ENCODE measurements at places on chromosomes 2 and 18.

GRCh38 chr2:1550658-1551316 lies 137.5 kb downstream of the TPO start:
- DNase-seq = peak; percentile 63

DNA sequence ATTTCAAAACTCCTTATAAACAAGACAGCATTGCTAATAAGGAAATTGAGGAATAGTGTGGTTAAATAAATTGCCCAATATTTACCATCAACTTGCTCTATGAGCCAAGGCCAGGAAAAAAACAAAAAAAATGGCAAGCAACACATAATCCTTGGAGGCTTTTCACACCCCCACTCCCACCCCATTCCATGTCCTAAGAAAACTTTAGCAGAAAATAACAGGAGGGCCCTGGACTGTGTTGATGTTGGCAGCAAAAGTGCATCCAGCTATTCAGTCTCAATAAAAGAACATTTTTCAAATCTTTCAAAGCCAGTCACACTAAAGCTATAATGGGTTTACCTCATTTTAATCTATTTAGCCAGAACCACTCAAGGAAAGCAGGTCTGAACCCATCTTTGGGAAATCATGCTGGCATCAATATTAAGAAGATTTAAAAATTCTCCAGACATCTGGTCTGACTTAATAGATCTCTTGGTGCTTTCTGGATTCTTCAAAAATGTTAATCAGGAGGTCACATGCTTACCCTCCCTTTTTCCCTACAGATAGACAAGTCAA lies 34.6 kb upstream of the STK17B start:
- DNase-seq = no peak

DNA sequence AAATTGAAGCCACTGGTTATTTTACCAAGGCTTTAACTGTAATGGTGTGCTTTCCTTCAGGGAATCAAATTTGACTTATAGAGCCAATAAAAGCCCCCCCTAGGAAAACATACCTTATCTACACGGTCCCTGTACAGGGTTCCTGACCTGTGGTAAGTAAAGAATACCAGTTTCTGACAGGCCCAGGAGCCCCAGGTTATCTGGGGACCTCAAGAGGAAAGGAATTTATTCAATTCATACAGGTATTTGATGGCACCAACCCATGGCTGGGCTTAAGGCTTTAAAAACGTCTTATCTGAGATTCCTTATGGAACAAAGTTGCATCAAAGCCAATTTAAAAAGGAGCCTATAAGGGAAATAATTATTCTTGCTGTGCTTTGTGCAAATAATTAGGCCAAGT lies 7.0 kb upstream of the RPIA start:
- DNase-seq = no peak

GRCh38 chr18:56124186-56124585 lies 514.2 kb downstream of the TXNL1 start:
- no peak for DNase-seq

GRCh38 chr2:222439692-222440091 lies 15.3 kb downstream of the SGPP2 start:
- DNase-seq = no peak

DNA sequence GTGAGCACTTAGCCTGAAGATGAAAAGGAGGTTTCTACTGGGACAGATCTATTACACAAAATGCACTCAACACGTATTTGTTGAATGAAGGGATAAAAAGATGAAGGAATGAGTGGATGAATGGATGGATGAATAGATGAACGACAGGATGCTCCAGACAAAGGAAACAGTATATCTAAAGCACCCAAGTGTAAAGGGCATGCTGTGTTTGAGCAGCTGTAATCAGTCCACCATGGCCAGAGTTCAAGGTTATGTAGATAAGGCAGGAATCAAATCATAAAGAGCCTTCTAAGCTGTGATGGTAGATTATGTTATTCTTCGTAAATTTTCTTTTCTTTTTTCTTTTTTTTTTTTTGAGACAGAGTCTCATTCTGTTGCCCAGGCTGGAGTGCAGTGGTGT lies 213.8 kb upstream of the FBXO11 start:
- DNase-seq = no peak

DNA sequence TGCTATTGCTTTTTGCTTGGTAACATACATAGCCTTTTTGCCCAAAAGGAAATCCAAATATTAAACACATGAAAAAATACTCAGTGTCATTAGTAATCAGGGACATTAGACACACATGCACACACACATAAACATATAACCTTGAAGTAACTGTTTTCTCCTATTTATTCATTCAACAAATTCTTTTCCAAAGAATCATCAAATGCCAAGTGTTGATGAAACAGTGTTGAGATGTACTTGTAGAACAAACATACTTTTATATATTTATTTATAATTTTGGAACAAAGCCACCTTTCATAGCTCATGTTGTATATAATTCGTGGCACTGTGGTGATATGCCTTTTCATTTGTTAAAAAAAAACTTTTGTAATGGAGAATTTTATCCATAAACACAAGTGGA lies 81.0 kb downstream of the APLF start:
- no peak for DNase-seq

DNA sequence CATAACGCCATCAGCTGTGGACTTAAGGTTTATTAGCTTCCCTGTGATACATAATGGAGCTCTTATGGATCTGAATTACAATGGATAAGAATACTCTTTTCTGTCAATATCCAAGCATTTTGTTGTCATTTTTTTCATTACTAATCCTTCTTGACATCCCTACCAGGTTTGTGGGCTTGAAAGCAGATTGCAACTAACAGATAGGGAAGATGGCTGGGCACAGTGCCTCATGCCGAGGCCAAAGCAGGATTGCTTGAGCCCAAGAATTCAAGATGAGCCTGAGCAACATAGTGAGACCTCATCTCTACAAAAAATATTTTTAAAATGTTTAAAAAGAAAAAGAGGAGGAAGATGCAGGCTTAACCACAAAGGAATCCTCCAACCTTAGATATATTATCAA lies 42.4 kb downstream of the ASXL2 start:
- no peak for DNase-seq

DNA sequence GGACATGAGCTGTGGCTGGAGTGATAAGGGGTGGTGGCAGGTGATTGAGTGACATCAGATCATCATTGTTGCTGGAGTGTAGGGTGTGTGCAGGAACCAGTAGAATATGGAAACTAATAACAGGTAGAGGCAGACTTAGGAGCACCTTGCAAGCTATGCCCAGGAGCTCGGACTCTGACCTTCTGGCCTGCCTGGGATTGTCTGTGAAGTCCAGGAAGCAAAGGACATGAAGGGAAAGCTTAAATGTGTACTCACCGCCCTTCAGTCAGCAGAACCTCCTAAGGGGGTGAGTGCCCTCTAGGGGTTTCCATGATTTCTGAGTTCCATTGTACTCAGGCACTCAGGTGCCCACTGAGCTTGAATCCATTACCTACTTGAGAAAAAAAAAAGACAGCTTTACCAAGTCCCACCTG lies 104.2 kb downstream of the CRIM1 start:
- DNase-seq = no peak

- no peak for DNase-seq
Measured at GRCh38 chr2:104465981-104466380, 387.9 kb upstream of the POU3F3 start.

DNA sequence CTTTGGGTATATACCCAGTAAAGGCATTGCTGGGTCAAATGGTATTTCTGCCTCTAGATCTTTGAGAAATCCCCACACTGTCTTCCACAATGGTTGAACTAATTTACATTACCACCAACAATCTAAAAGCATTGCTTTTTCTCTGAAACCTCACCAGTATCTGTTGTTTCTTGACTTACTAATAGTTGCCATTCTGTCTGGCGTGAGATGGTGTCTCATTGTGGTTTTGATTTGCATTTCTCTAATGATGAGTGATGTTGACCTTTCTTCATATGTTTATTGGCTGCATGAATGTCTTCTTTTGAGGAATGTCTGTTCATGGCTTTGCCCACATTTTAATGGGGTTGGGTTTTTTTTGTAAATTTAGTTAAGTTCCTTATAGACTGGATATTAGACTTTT lies 382.6 kb upstream of the ZNF804A start:
- DNase-seq = no peak

- no peak for DNase-seq
Measured at GRCh38 chr2:59237311-59237710, 996.2 kb upstream of the FANCL start.

- DNase-seq = no peak
Measured at GRCh38 chr18:54480616-54481015, 110.4 kb upstream of the DYNAP start.

GRCh38 chr18:55494899-55495298 lies 93.1 kb downstream of the TCF4 start:
- no peak for DNase-seq

DNA sequence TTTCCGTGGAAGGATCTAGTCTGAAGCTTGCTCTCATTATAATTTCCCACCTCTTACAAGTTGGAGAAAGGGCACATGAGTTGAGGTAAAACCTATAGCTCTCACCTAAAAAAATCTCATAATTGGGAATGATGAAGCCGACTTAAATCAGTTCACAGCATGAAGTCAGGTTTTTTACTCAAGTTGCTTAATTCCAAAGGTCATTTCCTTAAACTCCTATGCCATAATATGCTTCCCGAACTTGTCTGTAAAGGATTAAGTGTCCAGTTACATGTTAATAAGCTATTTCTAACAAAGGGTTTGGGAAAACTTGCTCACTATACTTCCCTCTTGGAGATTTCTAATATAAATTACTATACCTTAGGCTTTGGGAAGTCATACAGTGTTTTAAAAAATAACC lies 481.2 kb downstream of the NUP35 start:
- DNase-seq = no peak

GRCh38 chr2:62996534-62997186 lies 54.0 kb upstream of the OTX1 start:
- DNase-seq = no peak

- no peak for DNase-seq
Measured at GRCh38 chr2:191620144-191620543, 57.8 kb upstream of the NABP1 start.

- no peak for DNase-seq
Measured at GRCh38 chr18:12516049-12516630, 108.4 kb downstream of the PRELID3A start.

DNA sequence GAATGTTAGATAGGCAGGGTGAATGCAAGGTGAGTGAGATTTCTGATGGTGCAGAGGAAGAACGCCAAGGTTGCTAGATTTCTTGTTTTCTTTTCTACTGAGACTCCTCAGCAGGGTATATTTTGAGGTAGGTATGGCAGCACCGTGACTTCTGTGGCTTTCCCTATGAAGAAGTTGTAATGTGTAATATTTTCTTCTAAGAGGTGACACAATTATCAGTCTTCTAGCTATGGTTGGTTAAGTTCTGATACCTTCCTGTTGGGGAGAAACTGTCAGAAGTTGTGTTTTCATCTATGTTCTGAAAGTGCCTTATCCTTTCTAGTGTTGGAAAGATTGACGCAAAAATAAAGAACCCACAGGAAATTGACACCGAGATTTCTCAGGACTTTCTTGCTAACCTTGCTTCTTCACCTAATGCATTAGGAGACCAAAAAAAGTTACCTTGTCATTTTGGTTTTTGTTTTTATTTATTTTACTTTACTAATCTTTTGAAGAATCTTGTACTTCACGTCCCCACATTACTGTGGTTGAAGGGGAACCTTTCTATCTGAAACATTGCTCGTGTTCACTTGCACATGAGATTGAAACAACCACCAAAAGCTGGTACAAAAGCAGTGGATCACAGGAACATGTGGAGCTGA lies 11.9 kb downstream of the IL18R1 start:
- no peak for DNase-seq

- DNase-seq = no peak
Measured at GRCh38 chr2:211407076-211407475, 850.7 kb downstream of the CPS1 start.

GRCh38 chr2:234490271-234491091 lies 6.4 kb downstream of the ARL4C start:
- DNase-seq = no peak

GRCh38 chr2:144943986-144944385 lies 424.1 kb upstream of the ZEB2 start:
- no peak for DNase-seq

DNA sequence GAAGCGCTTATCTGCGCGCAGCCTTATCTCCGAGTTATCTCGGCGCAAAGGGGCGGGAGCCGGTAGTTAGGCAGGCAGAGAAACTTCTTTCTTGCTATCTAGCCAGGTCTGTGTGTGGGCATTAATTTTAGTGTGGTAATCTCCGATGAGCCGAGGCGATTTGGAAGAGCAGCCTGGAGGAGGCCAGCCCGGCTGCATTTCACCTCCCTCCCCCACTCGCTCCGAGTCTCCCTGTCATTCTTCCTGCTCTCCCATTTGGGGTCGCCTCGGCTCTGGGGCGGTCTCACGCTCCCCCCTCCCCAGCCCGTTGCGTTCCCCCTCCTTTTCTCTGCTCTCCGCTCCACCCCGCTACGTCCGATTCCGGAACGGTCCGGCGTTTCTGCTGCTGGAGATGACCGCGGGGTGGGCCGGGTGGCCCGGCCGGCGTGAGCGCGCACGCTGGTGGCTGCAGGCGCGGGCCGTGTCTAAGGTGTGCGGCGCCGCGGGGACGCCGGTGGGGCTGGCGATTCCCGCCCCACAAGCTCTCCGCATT lies 566 bp downstream of the GATA6 start:
- DNase-seq = no peak

DNA sequence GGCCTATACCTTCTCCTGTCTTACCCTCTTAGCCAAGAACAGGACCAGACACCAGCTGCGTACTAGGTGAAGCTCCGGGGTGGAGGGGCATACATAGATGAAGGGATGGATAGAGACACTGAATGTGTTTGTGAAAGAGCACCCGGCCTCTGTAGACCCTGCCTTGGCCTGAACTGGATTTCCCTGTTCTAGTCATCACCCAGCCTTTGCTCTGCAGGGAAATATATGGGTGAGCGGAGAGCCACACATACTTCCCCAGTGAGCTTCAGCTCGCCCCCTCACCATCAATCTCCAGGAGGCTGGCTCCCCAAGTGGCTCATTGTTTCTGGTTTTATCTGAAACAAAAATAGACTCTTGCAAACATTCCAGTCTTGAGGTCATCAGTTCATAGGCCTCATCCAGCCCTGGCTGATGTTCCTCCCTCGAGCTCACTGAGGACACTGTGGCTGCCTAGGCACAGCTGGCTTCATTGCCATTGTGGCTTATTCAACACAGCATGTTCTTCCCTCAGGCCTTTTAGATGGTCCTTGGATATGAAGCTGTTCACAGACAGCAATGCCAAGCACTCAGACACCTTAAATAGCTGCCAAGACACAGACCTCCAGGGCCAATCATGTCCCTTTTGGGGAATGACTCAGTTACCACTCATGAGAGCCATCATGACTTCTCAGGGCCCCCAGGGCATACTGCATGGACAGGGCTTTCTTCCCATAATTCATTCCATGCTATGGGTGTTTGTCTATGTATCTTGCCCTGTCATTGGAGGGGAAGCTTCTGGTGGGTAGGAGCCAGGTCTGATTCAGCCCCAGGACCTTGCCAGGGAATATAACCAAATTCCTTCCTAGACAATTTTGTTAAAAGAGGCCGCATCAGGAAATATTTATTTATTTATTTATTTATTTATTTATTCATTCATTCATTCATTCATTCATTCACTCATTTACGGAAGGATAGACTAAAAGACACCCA lies 82.4 kb downstream of the TTC32 start:
- DNase-seq = no peak

GRCh38 chr18:46660957-46661749 lies 4.1 kb upstream of the LOXHD1 start:
- DNase-seq = no peak

Data from stimulated activated CD8-positive, alpha-beta memory T cell treated with anti-CD3 and anti-CD28 coated beads, Interleukin-15, amount 100 ng/mL, for 24 hours (primary cell).